ENCODE measurements at places on chromosomes 2 and 18.

- no peak overlapping the region for H3K27ac ChIP-seq
- no peaks in the 10 kb centered on the region for H3K36me3 ChIP-seq
- no peaks in the 10 kb centered on the region for H3K27me3 ChIP-seq
Observed at GRCh38 chr2:38370664-38371063, 6.4 kb downstream of the ATL2 start.

DNA sequence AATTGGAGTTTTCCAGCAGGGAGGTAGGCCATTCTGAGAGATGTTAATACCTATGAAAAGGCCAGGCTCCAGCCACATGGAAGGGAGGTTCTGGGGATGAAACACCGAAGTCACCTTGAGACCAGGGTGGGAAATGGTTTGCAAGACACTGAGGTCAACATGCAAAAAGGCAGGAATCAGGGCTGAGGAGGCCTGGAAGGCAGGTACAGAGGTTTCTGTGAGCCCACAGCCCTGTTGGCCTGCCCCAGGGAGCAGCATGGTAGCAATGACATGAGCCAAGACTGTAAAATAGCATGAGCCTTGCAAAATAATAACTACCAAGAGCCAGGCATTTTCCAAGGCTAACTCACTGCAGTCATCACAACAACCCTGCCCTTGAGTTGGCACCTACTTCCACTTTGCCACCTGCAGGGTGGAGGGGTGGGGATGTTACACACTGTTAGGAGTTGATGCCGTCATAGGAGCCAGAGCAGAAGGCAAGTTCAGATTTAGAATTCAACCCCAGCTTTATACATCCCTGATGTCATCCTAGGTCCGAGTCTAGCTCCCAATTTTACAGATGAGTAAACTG is 61.3 kb downstream of the ZBTB7C start:
- no peak overlapping the region for H3K27ac ChIP-seq
- no peak overlapping the region for H3K4me3 ChIP-seq
- no peak for DNase-seq
- peaks cover 10% of the 10 kb centered on the region for H3K4me1 ChIP-seq

- no peak overlapping the region for H3K27ac ChIP-seq
- no peaks in the 10 kb centered on the region for H3K4me1 ChIP-seq
- no peaks in the 10 kb centered on the region for H3K36me3 ChIP-seq
- DNase-seq, result no peak
Observed at GRCh38 chr2:62577994-62578781, 72.2 kb upstream of the TMEM17 start.

DNA sequence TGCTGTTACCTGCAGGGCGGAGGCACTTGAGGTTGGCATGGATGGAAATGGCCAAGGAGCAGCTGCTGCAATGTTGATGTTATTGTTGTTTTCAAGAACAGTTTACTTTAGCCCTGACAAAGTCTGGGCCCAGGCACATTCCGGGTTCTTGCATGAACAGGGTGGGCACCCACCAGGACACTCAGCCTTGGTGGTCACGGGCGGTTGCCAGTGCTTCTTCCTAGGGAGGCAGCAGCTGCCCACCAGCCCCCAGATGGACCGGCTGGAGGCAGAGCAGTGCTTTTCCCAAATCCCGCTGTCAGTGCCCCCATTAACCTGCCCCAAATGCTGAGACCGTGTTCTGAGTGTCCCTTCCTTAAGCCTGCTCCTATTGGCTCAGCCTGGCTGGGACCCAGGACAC is 38.5 kb upstream of the B3GNT7 start:
- no peaks in the 10 kb centered on the region for H3K27me3 ChIP-seq
- no peak for DNase-seq
- no peaks in the 10 kb centered on the region for H3K36me3 ChIP-seq
- no peak overlapping the region for H3K27ac ChIP-seq
- no peaks in the 10 kb centered on the region for H3K4me1 ChIP-seq

- no peaks in the 10 kb centered on the region for H3K36me3 ChIP-seq
- no peak overlapping the region for H3K27ac ChIP-seq
- DNase-seq, result no peak
- no peaks in the 10 kb centered on the region for H3K4me1 ChIP-seq
- H3K4me3 ChIP-seq, result no peak overlapping the region
Observed at GRCh38 chr2:29480426-29480825, 365.2 kb downstream of the CLIP4 start.

DNA sequence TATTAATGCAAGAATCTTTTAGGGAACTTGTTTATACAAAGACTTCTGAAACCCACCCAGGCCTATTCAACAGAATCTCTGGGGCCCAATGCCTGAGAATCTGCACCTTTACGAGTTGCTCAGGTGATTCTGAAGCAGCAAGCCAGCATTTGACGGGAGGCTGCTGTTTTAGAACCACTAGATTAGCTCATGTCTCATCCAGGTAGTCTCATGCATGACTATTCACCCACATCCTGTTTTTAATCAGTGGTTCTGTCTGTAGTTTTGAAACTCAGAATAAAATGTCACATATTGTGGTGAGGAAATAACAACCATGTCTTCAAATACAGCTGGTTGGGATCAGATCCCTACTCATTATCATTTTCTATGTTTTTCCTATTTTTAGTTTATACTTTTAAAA is 39.5 kb downstream of the CYTIP start:
- H3K27ac ChIP-seq, result no peak overlapping the region
- DNase-seq, result no peak
- no peaks in the 10 kb centered on the region for H3K4me1 ChIP-seq
- no peaks in the 10 kb centered on the region for H3K27me3 ChIP-seq

GRCh38 chr18:12857215-12857905 is 26.7 kb downstream of the PTPN2 start:
- peaks cover 11% of the 10 kb centered on the region for H3K4me1 ChIP-seq
- no peak overlapping the region for H3K27ac ChIP-seq
- no peaks in the 10 kb centered on the region for H3K27me3 ChIP-seq
- H3K4me3 ChIP-seq, result no peak overlapping the region

- no peak overlapping the region for H3K27ac ChIP-seq
- H3K27me3 ChIP-seq, result no peaks in the 10 kb centered on the region
- H3K4me1 ChIP-seq, result no peaks in the 10 kb centered on the region
- H3K36me3 ChIP-seq, result no peaks in the 10 kb centered on the region
- DNase-seq, result no peak
- H3K4me3 ChIP-seq, result no peak overlapping the region
Observed at GRCh38 chr2:198042189-198042588, 237.8 kb downstream of the PLCL1 start.
